Epithelial cell of prostate (primary cell): ENCODE measurements at places on chromosomes 5 and 9.

- no peak for DNase-seq
These were observed 8.6 kb downstream of the SPINK1 start for GRCh38 chr5:147822686-147823491.

DNA sequence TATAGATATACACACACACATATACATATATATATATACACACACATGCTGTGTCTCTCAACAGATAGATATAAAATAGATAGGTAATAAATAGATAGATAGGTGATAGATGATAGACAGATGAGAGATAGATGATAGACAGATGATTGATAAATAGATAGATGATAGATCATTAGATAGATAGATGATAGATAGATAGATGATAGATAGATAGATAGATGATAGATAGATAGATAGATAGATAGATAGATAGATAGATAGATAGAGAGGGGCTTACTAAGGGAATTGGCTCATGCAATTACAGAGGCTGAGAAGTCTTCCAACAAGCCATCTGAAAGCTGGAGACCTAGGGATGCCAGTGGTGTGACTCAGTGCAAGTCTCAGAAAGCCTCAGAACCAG lies 394.5 kb downstream of the ICE1 start:
- DNase-seq, result no peak

GRCh38 chr9:89706086-89706485 lies 101.3 kb downstream of the GADD45G start:
- no peak for DNase-seq

GRCh38 chr5:149561848-149562247 lies 10.6 kb upstream of the CSNK1A1 start:
- DNase-seq, result peak; percentile 88
